ENCODE measurements at places on chromosomes 11 and 22.

DNA sequence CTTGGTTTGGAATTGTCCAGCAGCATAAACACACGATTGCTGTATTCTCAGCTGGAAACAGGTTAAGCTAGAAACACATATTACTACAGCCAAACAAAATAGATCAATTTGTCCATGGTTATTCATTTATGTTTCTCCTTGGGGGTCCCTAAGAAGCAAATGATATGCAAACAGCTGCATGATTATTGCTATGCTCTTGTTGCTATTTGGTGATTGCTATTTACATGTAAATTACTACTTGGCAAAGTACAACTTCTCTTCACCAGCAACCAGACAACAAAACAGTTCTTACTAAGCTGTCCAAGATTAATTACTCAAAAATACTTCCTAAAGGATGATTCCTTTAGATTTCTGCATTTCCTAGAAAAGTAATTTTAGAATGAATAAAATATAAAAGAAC, 567.9 kb upstream of the ARHGAP42 start:
- no peak for DNase-seq

GRCh38 chr11:62449451-62449851, 30.6 kb downstream of the SCGB1A1 start:
- no peak for DNase-seq

GRCh38 chr11:126197277-126197939, 14.0 kb downstream of the RPUSD4 start:
- no peak for DNase-seq

DNA sequence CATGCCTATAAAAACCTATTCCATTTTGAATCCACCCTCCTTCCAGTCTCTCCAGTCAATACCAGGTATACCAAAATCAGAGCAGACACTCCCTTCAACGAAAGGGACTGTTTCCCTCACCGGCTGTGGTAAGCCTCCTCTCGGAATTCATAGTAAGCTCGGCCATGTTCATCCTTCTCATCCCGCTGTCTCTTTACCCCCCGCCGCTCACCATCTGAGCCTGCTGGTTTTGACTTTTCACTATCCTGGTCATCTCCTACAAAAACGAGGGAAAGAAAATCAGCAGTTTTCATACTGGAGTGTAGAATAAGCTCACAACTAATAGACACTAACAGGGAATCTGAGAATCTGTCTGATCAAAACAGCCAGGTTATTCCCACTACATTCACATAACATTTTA, 3.1 kb downstream of the HNRNPUL2 start:
- peak; percentile 2 for DNase-seq

GRCh38 chr11:62613291-62613778, 278 bp downstream of the ROM1 start:
- DNase-seq: no peak

- no peak for DNase-seq
Observed at GRCh38 chr11:75275581-75275980, 35.0 kb downstream of the TPBGL start.

DNA sequence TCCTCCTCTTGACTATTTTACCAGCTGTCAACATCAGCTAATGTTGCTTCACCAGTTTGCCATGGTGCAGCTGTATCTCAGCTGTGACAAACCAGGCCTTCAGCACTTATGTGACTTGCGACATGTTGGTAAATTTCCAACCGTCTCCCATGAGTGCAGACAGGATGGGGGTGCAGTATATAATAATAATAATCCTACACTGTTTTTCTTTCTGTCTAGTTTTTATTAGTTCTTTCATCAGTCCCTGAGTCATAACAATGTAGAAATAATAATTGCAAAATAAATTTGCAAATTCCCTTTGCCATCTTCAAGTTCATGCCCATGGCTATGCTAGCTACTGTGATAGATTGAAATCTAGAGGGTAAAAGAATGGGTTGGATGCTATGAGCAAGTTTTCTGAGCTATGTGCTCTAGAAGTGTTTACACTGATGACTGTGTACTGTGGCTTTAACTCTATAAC, 4.9 kb downstream of the MMP13 start:
- DNase-seq: no peak

DNA sequence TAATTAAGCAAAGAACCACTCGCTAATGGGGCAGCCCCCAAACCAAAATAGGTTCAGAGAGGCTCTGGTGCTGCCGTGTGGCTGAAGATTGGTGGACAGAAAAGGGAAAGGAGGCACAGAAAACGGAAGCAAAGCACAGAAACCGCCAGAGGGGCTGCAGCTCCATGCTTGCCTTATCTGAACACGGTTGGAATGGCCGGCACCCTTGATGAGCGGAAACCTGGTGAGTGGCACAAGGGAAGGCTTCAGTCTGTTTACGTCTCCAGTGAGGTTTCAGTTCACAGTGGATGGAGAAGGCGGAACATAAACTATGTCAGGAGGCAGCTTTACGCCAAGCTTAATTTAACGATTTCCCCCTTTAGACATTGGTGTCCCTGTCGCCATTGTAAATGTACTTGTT, 5.2 kb upstream of the PRR33 start:
- no peak for DNase-seq

DNA sequence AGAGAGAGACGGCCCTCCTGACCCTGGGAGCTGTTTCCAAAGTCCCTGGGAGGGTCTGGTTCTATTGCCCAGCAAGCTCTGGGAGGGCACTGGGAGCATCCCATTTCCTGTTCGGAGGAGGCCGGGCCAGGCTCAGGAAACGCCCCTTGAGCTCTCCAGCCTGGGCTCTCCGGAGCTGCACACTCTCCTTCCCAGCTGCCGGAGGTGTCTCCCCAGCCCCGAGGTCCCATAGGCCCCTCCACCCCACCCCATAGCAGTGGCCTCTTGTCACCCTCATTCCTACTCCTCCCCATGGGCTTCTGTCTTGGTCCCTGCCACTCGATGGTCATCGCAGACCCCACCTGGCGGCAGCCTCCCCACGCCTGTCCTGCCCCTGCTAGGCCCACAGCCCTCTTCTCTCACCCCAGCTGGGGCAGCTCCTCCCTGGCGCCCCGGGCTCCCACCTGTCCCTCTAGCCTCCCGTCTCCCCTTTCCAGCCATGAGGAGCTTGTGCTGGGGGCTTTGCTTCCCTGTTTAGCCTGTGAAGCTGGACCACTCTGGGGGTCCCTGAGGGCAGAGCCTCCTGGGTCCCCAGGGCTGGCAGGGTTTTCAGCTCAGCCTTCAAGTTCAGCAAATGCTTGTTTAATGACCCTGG, 2.8 kb downstream of the TSPAN32 start:
- peak; percentile 21 for DNase-seq

DNA sequence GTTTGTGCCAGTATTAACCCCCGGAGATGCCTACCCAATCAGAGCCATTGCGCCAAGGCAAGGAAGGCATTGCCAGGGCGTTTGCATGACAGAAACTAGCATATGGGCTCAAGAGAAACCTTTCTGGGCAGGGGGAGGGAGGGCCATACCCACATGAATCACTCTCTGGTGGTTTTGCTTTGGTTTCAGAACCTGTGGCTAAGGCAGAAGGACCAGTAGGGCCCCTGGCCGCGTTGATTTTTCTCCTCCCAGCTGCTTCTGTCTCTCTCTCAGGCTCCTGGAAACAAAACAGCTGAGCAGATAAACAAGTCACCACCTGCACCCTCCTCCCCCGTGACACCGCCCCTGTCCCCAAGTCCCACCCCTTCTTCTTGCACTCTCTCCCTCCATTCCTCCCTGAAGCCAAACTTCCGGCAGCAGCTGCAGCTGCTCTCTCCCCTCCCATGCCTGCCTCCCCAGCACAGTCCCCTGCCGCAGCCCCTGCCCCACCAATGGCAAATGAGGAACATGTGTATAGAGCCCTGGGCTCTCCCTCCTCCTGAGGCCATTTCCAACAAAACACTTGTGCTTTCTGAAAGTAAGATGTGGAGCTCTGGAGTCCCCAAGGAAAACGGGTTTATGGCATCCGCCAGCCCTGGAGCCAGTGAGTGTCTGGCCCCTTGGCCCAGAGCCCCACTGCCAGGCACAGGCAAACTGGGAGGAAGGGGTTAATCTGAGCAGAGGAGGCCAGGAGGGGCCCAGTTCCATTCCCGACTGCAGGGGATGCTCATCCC, 39.0 kb upstream of the ADA2 start:
- DNase-seq: no peak

GRCh38 chr11:3833449-3833848, 7.3 kb downstream of the RHOG start:
- peak; percentile 53 for DNase-seq

GRCh38 chr11:108877178-108877577, 212.3 kb downstream of the DDX10 start:
- DNase-seq: no peak

- DNase-seq: no peak
Observed at GRCh38 chr11:9922806-9923205, 258.9 kb downstream of the SWAP70 start.

DNA sequence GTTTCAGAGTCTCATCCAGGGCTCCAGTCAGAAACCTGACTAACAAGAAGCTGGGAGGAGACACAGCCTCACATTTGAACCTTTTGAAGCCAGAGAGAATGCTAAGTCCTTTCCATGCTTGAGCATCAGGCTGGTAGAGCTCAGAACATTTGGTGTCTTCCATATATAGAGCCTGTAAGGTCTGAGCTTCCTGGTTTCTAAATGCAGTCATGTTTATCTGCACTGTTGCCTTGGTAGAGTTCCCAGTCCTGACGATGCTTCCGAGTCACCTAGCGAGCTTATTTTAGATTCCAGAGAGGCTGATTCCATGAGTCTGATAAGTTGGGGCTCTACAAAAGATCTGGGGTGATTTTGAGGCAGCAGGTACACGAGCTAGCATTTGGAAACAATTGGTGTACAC, 68.4 kb upstream of the SORL1 start:
- DNase-seq: no peak

- no peak for DNase-seq
Observed at GRCh38 chr22:38085501-38085900, 1.5 kb upstream of the SLC16A8 start.

DNA sequence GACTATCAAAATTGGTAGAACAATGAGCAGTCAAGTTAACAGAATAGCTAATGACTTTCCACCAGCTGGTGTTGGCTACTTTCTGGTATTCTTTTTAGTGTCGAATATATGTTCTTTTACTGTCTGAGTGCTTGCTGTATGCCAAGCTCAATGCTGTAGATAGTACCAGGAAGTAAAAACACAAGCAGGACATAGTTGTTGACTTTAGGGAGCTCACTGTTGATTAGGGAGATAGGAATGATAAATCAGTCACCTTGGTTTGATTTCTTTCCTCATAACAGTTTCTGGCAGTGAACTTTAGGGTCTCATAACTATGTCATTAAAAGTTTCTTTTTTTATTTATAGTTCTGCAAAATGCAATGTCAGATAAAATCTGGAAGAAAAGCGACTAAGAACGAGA, 9.0 kb downstream of the HMGXB4 start:
- DNase-seq: no peak

GRCh38 chr22:27206374-27207133, 549.2 kb downstream of the MIAT start:
- no peak for DNase-seq

DNA sequence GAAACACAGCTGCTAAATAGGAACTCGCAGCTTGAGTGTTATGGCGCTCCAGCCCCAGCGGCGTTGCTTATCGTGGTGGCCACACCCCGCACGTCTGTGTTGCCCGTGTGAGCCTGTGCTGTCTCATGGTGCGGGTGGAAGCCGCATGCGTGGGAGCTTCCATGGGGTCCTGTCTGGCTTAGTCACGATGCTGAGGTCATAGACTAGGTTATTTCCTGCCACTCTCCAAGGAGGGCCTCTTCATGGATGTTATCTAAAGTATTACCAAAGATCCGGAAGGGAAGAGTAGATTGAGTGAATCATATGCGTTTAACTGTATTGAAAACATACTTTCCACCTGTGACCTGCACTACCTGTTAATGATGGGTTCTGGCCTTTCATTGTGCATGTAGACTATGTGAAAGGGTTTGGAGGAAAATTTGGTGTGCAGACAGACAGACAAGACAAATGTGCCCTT, 21.7 kb downstream of the CTTN start:
- peak; percentile 52 for DNase-seq

DNA sequence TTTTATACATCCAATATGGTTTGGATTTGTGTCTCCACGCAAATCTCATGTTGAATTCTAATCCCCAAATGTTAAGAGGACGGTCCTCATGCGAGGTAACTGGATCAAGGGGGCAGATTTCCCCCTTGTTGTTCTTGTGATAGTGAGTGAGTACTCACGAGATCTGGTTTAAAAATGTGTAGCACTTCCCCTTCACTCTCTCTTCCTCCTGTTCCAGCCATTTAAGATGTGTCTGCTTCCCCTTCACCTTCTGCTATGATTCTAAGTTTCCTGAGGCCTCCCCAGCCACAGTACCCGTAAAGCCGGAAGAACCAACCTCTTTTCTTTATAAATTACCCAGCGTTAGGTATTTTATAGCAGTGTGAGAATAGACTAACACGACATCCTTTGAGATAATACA, 98.6 kb downstream of the TTC28 start:
- no peak for DNase-seq

- no peak for DNase-seq
Observed at GRCh38 chr11:114745150-114745671, 66.9 kb downstream of the NXPE2 start.

GRCh38 chr22:23591201-23591791, 11.2 kb upstream of the IGLL1 start:
- peak; percentile 56 for DNase-seq

DNA sequence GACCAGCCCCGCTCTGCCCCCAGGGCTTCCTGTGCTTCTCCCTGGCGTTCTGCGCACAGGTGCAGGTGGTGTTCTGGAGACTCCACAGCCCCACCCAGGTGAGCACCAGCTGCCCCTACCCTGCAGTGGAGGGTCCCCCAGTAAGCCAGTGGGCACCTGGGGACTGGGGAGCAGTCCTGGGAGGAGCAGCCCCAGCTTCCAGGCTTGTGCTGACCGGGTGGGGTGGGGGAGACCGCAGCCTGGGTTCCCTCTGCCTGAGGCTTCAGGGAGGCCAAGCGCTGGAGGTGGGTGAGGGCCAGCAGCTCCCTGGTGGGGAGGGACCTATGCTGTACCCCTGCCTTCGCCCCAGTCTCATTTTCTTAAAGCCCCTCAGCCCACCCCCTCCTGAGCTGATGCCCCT, 6.9 kb downstream of the TSPAN32 start:
- no peak for DNase-seq

DNA sequence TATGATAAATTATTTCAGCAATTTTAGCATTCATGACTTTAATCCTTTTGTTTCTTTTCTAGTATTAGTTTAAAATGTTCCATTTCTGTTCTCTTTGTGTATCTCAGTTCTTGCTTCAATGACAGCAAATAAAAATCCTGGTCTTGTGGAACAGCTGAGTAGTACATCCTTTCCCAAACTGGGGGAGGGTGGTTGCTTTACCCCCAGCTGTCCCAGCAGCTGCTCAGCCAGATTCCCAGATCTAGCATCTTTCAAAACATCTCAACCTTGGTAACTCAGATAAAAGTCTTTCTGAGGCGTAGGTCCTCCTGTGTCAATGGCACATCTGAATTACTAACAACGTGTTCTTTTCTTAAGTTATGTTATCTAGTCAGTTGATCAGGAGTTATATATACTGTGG, 72.2 kb upstream of the GRK2 start:
- DNase-seq: no peak

All from hematopoietic multipotent progenitor cell treated with erythropoietin and hydrocortisone succinate and interleukin-3 and kit ligand, for 17 days (in vitro differentiated cells).